NCI-H460 (cell line): ENCODE measurements at places on chromosomes 16 and 17.

DNA sequence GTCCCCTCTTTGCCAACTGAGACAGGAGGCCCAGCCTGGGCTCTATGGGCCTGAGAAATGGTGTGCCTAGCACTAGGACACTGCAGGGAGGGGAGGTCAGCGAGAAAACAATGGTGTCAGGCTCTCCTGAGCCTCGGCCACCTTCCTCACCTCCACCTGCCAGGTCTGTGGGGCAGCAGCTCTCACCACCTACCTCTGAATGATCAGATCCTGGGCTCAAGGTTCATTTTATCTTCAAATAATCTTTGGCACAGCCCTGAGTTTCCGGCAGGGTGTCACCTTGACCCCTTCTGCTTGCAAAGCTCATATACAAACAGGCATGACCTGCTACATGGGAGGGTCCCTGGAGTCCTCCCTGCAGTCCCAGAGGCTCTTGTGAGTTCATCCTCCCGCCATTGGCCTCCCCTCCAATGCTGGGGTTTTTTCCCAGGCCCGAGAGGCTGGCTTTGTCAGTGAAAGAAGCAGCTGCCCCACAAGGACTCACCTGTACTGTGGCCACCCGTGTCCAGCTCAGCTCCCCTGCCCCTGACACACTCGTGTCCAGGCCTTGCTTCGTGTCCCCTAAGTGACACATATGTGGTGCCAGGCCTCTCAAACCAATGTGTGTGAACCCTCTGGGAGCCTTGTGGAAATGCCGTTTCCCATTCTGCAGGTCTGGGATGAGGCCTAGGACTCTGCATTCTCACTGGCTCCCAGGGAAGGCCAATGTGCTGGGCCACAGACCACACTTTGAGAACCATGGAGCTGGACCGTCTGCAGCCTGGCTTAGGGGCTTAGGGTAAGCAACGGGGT is 176.8 kb upstream of the CIBAR2 start:
- no peak for DNase-seq

DNA sequence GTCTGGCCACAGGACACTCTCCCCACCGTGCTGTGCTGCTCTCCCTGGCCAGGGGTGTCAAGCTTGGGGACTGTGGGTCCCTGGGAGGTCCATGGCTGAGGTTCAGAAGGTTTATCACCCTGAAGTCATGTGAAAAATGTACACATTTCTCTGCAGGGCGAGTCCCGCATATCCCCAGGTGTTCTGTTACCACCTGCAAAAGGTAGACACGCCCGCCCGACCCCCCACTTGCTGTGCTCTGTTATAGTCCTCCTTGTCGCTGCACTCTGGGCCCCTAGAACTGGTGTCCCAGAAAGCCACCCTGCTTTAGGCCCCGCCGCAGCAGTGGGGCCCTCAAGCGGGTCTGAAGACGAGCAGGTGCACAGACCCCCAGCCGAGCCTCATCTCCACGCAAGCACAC is 11.8 kb downstream of the JPT2 start:
- no peak for DNase-seq

DNA sequence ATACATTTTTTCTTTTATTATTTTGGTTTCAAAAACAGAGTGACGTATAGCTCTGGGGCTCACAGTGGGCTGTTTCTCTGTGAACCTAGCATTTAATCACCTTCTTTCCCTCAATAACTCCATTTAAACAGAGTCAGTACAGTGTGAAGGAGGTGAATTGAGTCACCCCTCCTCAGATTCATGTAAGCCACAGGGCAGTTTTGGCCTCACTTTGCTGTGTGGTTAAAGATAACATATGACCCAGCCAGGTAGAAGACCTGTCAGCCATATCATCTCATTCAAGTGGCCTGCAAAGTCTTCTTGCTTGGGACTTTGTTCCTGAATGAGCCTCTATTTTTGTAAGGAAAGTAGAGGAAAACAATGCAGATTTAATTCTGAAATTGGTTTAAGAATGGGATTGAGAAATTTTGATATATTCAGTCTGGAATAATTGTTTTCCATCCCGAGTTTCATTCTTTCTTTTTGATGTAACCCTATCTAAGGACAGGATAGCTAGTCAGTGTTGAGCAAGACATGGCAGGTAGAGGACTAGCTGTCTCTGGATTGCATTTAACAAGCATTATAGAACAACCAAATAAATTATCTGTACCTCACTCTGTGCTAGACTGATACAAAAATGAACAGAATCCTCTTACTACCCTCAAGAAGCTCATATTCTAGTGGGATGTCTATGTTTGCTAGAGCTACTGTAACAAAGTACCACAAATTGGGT is 13.1 kb downstream of the MAP2K6 start:
- no peak for DNase-seq

DNA sequence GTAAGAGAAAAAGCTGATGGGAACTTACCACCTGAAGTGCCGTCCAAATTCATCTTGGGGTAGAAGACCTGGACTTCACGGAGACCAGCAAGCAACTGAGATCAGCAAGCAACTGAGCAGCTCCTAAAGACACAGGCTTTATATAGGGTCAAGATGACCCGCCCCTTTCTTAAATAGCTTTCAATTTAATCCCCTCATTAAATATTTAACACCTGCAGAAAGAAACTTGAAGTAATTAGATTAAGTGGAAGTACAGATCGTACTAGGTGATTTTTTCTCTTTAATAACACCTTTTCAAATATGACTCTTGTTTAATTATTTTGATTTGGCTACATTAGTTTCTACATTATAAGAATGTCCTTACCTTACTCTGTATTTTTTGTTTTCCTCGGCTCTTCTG is at the start of gene CPHXL:
CPHXL (minus strand) TSS at position 101 of the 400 bp plus-strand sequence; CDS start at position 53, 48 bp downstream.
- DNase-seq = no peak

GRCh38 chr17:7004398-7005253 is 7.8 kb upstream of the RNASEK start:
- DNase-seq = peak; percentile 80

GRCh38 chr16:12321311-12321842 is 344.8 kb downstream of the SNX29 start:
- DNase-seq = no peak

GRCh38 chr16:28309811-28310311 is 17.5 kb downstream of the SBK1 start:
- no peak for DNase-seq

- DNase-seq = no peak
Measured at GRCh38 chr17:19730843-19731242, 14.5 kb upstream of the SLC47A2 start.

DNA sequence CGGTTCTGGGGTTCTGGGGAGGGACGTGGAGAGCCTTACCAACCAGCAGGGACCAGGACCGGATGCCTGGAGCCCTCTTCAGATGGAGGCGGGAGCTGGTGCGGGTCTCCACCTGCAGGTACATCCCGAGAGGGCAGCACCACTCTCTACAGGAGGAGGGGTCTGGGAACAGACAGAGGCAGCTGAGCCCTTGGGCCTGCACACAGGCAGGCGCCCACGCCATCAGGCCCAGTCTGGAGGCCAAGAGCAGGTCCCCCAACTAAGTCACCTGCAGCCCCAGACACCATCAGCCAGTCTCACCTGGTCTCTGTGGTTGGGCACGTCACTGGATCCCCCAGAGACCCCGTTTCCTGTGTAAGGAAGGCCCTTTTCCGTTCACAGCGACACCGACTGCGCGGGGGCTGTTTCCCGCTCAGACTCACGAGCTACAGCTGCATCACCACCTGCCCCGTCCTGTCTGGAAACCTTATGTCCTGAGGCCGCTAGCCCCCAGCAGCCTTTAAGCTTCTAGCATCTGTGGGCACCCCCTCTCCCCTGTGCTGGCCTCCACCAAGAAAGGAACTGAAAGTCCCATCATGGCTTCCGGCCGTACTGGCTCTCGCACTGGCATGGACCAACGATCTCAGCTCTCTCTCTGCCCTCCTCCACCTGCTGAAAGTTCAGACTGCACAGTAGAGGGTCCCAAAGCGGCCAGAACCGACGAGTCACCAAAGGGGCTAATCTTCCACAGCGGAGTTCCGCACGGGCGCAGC is 1.2 kb downstream of the CYBC1 start:
- DNase-seq = no peak

DNA sequence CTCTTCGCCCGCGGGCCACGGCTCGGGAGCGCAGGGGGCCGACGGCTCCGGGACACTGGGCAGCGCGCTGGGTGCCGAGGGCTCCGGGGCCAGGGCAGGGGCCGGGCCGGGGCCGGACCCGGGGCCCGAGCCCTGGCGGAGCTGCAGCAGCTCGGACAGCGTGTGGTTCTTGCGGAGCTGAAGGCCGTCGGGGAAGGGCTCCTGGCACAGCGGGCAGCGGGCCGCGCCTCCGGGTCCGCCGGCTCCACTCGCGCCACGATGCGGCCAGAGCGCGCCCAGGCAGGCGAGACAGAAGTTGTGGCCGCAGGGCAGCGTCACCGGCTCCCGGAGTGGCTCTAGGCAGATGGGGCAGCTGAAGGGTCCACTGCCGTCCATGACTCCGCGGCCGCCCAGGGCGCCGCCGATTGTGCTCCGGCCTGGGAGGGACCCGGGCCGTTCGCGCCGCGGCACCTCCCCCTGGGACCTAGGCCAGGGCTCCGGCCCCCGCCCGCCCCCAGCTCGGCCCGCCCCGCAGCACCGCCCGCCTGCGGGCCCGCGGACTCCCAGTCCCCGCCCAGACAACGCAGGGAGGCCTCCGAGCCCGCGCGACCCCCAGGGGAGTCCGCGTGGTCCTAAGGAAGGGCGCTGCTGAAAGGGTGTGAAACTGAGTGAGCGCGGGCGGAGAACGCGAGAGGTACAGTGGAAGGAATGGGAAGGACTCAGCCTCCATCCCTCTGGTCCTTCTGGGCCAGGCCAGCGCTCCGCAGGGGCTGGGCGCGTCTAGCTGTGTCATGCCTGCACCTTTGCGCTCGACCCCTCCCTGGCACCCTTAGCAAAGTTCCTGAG is at the start of gene TRIM47:
TRIM47 (minus strand) TSS at position 408 of the 825 bp plus-strand sequence; CDS start at position 375, 33 bp downstream.
- DNase-seq = peak; percentile 54

DNA sequence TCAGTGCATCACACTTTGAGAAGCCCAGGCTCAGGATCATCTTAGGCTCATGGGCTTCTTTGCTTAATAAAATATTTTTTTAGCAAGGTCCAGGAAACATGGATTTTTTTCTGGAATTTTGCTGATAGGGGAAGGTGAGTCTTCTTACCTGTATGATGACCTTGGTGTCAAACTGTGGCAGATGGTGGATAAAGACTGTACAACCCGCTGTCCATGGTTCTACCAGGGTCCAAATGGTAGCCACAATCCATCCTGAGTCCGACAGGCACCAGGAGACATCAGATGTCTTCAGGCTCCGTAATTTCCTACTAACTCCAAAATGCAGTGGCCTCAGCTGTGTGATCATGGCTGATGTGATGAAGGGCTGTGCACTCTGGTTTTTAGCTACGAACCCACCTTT is 27.8 kb downstream of the ACSM1 start:
- DNase-seq = no peak

GRCh38 chr16:88719267-88719932 is 13.1 kb downstream of the CTU2 start:
- no peak for DNase-seq
